Kasumi-1 (cell line): ENCODE measurements at places on chromosomes 7 and 10.

- DNase-seq: no peak
Observed at GRCh38 chr7:107870427-107871000, 20.5 kb upstream of the DLD start.

- DNase-seq: no peak
Observed at GRCh38 chr7:71131256-71132126, 453 bp upstream of the GALNT17 start.

DNA sequence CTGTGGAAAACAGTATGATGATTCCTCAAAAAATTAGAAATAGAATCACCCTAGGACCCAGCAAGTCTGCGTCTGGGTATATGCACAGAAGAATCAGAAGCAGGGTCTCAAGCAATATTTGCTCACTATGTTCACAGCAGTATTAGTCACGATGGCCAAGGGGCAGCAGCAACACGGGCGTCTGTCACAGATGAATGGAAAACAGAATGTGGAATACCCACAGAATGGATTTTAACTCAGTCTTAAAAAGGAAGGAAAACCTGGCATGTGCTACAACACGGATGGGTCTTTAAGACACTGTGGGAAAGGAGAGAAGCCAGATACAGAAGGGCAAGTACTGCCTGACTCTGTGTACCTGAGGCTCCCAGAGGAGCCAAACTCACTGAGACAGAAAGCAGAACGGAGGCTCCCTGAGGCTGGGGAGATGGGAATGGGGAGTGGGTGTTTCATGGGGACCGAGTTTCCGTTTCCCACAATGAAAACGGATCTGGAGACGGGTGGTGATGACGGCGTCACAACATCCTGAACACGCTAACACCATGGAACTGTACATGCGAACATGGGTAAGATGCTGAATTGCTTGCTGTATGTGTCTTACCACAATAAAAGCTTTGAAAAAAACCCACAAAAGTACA lies 36.7 kb upstream of the INPP5A start:
- DNase-seq: no peak

- DNase-seq: no peak
Observed at GRCh38 chr7:14936554-14936953, 34.0 kb upstream of the DGKB start.

DNA sequence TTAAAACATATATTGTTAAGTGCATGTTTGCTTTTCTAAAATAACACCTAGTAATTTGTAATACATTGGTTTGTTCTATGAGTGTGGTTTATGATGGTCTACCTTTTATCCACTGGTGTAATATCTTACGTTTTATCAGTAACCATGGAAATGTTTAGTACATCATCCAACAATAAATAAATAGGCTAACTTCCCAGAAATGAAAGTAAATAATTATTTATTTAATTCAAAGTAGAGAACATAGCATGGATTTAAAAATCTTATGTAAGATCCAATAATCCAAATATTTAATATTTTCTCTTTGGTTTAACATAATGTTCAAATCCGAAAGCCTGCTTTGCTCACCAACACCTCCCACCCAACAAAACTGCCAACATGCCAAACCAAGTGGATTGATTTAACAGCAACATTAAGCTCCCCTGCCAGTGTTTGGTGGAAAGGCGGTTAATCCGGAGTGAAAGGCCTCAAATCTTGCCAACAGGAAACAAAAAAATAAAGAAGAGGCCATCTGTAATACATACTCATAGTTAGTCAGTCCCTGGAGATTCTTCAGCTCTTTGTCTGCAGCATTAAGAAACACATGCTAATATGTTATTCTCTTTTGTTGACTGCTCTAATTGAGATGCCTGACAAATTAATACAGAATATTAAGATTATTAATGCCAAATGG lies 897.8 kb downstream of the CNTNAP2 start:
- no peak for DNase-seq

DNA sequence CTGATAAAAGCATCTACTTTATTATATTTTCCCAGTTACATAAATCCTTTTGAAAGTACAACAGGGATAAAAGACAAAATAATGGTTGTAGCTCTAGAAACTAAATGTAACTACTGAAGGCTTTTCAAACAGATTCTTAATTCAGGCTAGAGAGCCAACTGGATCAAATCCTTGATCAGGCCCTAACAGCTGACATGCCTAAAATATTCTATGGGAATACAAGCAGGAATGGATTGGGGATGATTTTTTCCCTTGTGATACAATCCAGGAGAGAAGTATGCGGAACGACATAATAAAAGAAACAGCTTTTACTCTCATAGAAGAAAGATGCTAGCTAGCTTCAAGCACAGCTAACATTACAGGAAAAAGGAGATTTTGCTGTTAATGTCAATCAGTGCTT lies 49.0 kb downstream of the NT5C2 start:
- no peak for DNase-seq

- DNase-seq: peak; percentile 34
Observed at GRCh38 chr7:112157072-112157471, 49.1 kb downstream of the DOCK4 start.

- DNase-seq: no peak
Observed at GRCh38 chr7:2953588-2954407, 89.9 kb downstream of the CARD11 start.

DNA sequence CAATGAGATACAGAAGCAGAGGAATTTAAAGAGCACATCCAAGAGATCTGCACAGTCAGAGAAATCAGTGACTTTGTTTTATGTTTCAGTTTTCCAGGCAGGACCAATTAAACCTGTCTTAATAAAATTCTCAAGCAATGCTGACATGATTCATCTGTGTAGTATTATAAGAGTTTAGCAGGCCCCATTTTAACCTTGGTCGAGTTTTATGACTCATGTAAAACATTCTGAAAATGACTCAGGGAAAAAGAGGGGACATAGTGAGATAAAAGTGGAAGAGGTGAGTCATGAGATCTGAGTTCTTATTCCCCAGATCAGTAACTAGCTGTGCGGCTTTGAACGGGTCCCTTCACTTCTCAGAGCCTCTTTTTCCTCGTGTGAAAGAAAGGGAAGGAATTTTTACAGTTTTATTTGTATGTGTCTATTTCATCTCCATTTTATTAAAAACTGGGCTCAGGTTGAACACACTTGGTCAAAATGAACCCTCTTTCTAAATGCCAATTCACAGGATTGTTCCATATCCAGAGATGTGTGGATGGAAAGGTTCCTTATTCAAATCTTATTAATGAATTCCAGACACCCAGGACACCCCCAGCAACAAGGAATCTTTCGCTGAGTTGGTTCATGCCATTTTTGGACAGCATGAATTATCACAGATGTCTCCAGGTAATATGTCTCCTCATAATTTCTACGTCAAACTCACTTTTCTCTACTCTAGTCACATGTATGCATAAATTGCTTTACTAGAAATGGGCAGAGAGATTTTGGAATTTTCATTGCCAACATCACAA lies 143.2 kb downstream of the JAZF1 start:
- no peak for DNase-seq

DNA sequence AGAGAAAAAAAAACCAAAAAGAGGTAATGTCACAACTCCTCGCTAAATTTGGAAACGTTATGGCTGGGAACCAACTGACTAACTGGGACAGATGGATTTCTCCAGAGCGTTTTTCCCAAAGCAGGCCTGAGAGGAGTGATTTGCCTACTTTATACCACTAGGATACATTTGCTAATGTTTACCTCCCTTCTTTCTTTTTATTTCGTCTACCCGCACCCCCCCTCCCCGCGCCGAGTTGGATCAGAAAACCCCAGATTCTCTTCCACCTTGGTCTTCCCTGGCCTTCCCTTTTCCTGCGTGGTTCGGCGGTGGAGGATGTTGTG lies 7.2 kb downstream of the CPA2 start:
- no peak for DNase-seq

DNA sequence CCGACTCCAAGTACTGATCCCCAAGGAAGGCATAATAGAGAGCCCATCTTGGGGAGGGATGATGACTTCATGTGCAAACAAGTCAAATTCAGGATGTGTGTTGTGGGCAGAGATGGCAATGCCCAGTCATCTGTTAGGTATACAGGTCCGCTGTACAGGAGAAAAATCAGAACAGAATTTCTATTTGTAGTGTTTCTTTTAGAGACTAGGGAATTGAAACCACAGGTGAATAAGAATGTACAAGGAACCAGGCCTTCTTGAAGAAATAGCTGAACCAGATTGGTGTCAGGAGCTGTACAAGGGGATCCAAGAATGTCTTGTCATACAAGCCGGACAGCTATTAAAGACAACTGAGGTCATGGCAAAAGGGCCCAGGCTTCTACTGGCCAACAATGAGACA lies 147.9 kb downstream of the PFKFB3 start:
- no peak for DNase-seq

DNA sequence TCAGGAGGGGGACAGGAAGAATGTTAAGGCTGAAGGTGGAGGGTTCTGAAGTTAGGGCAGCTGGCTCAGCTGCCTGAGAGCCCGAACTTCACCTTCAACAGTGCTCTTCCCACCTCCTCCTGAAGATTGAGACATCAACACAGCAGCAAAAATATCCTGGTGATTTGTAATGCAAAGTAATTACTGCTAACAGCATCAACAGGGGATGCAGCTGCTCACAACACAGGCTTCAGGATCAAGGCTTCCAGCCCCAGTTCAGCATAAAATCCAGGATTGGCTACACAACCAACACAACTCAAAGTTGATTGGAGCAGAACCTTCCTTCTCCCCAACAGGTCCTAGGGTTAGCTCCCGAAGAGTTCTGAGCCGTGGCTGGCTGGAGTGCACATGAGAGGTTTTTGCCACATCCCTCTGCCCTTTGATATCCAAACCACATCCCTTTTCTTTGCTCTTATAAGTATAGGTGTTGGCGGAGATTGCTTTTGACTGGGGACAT lies 242.4 kb downstream of the KIAA1217 start:
- no peak for DNase-seq

DNA sequence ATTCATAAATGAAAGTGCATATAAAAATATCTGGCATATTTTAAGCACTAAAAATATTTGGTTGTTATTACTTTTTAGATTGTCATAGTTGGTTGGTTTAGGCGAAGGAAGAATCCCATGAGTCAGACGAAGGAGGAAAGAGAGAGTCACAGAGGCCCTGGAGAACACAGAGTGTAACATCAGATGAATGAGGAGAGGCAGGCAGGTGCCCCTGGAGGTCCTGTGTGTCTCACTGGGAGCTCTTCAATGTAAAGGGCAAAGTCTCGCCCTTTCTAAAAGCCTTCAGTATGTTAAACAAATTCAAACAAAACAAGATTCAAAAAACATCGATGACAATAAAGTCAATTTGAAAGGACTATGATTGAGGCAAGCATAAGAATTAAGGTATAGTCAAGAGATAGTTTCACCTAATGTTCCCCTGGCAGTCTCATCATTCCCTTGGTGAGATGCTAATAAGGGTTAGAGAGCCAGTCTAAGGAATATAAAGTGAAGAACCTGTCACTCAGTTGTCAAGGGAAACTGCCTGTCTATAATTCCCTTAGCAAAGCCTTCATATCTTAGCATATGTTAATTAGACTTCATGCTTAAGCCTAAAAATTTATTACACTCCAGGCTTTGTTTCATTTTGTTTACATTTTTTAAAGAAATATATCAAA lies 194.3 kb downstream of the TPK1 start:
- no peak for DNase-seq

DNA sequence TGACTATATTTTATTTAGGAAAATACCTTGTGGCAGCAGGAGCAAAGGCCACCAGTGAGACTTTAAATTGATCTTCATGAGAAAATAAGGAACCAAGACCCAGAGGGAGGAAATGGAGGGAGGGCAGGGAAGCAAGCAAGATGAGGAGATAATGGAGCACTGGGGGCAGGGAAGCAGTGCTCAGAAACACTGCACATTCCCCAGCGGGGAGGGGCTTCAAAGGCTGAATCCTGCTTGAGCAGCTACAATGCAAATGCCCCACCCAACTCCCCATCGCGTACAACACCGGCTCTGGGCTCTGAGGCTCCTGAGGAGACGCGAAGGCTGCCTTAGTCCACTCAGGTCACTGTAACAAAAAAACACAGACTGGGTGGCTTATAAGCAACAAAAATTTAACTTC lies 503.8 kb downstream of the GRID1 start:
- no peak for DNase-seq

- DNase-seq: no peak
Observed at GRCh38 chr10:90458054-90458453, 399.8 kb downstream of the HTR7 start.

DNA sequence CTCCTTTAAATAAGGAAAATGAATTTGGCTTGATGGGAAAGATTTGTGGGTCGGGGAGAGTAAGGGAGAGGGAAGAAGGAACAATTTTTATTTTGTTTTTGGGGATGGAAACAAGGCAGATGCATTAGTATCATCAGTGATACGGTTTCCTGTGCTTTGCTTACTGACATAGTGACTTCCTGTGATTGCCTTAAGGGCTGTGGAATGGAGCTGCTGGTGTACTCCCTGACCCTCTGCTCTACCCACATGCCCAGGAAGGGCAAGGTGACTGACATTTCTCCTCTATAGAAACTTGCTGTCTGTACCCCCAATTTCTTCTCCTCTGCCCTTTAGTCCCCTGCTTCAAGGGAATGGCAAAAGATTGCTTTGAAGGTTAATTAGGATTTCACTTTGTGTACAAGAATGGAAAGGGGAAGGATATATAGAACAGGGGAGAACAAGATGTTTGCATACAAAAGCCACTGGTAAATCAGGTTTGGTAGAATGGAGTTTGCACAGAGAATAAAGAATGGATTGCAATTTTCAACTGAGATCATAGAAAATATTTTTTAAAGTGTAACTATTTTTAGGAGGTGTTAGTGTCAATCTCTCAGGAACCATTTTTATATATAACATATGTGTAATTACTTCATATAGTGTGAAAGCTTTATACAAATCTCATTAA lies 129.0 kb upstream of the AGR3 start:
- DNase-seq: no peak

DNA sequence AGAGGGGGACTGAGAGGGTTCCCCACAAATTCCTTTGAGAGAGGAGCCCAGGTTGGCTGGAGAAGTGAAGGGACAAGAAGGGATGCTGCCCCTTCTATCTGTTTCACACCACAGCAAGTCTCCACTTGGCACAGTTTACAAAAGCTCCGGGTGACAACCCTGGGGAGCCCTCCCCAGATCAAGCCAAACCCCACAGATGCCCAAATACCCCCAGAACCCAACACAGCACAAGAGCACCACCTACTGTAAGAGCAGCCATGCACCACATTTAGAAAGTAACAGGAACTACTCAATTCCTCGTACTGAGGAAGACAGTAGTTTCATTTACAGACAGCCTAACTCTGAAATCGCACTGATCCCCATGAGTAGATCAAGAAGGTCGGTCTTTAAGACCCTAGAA lies 67.8 kb upstream of the ATP6V0A4 start:
- DNase-seq: peak; percentile 86

GRCh38 chr7:114087653-114088469 lies 169.1 kb upstream of the PPP1R3A start:
- no peak for DNase-seq

DNA sequence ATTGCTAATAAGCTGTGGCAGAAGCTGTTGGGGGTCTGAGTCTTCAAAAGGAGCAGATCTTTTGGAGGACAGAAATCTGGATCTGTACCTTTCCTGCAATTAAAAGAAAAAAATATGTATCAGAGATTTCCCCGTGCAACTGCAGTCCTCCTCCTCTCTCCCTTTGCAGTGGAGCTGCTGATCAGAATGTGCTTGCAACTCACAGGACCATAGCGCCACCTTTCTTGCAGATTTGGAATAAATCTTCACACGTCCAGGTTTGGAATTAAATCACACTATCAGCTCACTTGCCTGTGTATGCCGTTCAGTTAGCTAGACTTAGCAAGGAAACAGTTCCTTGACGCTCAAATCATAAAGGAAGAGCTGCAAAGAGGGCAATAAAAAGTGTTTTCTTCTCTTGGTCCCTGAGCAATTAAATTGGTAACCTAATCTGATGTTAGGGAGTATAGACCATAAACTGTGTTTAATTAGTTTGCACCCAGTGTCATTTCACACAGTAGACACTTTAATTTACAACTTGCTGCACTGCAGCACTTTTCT lies 77.4 kb downstream of the PON1 start:
- peak; percentile 80 for DNase-seq
